Temporal lobe (tissue), 4 donors: ENCODE measurements at places on chromosomes 3 and 15. TPM values are rescaled to one million over a fixed set of nuclear protein-coding genes. Genes with fewer than 3 reads are reported as not detected.

DPPA2 gene
- not detected for total RNA-seq

EPHB1 gene
- 29.0 TPM for total RNA-seq

CPNE9 gene
- 0.49 TPM for total RNA-seq

MYLK gene
- 3.7 TPM for total RNA-seq

CASR gene
- not detected for total RNA-seq

INSYN1 gene
- total RNA-seq, result 24.1 TPM

CHAC1 gene
- 2.7 TPM for total RNA-seq

NR2E3 gene
- total RNA-seq, result not detected

GOLGA6D gene
- under 0.01 TPM for total RNA-seq

TRIM42 gene
- total RNA-seq, result not detected

ZMAT3 gene
- 10.8 TPM for total RNA-seq

KLHL40 gene
- total RNA-seq, result not detected

FAM43A gene
- total RNA-seq, result 2.5 TPM

NDUFB5 gene
- 107 TPM for total RNA-seq

TRIM71 gene
- total RNA-seq, result 2.5 TPM

SLC51A gene
- total RNA-seq, result 0.49 TPM

PTH1R gene
- 0.98 TPM for total RNA-seq

SI gene
- total RNA-seq, result not detected

LTK gene
- total RNA-seq, result under 0.01 TPM

RASGRP1 gene
- 12.5 TPM for total RNA-seq

ULK4 gene
- 10.3 TPM for total RNA-seq

CISH gene
- total RNA-seq, result 0.74 TPM

NTRK3 gene
- total RNA-seq, result 50.9 TPM

UPK1B gene
- total RNA-seq, result under 0.01 TPM

PRTG gene
- 4.9 TPM for total RNA-seq

CPLX3 gene
- 0.49 TPM for total RNA-seq

TICRR gene
- total RNA-seq, result 1.2 TPM
